ENCODE measurements at places on chromosomes 2 and 18. TPM values are rescaled to one million over a fixed set of nuclear protein-coding genes. Genes with fewer than 3 reads are reported as not detected.

Gene SLC9A2
- 0.05 TPM for total RNA-seq

DNA sequence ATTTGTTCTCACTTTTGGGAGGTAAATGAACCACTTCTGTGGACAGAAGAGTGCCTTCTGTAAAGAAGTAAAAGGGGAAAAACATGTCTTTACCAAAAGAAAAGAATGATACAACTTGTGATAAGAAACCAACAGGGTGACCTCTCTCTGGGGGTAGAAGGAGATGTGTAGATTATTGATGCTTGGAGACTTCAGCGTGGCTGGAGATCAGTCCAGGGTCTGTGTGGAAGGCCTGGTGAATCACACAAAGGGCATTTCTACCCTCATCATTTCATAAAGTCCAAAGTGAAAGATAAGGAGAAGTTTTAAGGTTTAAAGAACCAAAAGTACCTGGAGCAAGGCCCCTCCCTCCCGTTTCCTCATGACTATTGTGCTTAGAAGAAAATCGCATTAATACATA is 142.5 kb downstream of the NCK2 start:
- H3K4me3 ChIP-seq, result no peak overlapping the region
- H3K36me3 ChIP-seq, result peaks cover 74% of the 10 kb centered on the region
- peak overlapping the region; percentile 71 for H3K27ac ChIP-seq
- no peak for DNase-seq
- H3K4me1 ChIP-seq, result peaks cover 76% of the 10 kb centered on the region

DNA sequence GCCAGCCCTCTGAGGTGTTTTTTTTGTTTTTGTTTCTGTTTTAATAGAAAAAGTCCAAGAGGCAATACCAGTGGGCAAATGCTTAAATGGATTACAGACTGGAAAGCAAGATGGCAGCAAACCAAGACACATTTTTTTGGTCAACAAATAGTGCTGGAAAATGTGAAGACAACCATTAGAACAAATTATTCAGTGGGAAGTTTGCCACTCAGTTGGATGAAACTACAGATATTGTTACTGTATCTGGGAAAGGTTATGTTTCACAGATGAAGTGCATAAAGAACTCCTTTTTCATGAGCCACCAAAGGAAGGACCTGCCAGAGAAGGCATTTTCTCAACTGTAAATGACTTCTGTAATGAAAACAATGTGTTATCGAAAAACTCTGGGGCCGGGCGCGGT is 93.0 kb upstream of the ODC1 start:
- no peak overlapping the region for H3K27ac ChIP-seq
- DNase-seq, result no peak
- H3K4me3 ChIP-seq, result no peak overlapping the region
- H3K27me3 ChIP-seq, result peaks cover 12% of the 10 kb centered on the region
- peaks cover 25% of the 10 kb centered on the region for H3K4me1 ChIP-seq

DNA sequence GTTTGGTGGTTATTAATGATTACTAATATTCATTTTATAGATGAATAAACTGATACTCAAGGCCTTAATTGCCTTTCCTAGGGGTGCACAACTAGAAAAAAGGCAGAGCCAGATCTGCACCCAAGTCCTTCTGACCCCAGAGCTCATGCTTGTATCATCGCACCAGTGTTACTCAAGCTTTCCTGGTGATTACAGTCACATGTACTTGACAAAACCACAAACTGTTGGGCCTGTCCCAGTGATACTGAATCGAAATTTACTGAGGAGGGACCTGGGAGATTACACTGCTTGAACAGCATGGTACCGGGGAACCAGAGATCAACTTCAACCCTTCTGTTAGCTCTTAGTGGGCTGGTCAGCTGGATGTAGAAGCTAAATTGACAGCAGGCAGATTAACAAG is 33.7 kb downstream of the FASTKD2 start:
- no peak for DNase-seq
- H3K4me3 ChIP-seq, result no peak overlapping the region
- peaks cover 26% of the 10 kb centered on the region for H3K4me1 ChIP-seq

Gene BMP10
- total RNA-seq, result not detected

Gene CRYBA2
- not detected for total RNA-seq

DNA sequence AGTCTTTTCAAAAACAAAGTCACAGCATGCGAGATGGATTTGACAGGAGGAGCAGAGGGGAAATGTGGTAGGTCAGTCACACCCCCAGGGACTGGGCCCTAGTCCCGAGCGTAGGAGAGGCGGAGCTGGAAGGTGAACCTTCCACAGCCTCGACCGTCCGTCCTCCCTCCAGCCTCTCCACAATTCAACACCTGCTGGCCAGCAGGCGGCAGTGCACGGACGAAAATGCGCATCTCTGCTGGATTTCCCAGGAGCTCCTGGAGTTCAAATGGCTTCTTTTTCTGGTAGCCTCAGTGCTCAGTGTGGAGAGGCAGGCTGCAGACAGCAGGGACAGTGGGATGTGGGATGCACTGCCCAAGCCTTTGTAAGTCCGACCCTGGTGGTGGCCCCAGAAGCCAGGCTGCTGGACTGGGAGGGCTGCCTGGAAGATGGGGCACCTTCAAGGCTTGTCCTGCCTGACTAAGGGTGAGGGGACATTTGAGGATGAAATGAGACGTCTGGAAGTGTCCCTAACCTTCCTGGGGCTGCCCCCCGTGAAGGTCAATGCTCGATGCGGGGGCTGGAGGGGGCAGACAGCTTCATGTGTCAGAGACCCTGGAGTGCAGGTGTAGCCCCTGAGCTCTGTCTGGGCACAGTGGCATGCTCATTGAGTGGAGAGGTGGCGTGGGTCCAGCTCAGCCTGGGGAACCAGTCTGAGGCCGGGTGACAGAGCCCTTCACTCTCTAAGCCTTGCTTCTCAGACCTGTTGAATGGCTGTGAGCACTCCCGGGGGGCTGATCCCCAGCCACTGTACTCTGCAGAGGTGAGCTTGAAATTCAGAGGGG is 189.5 kb downstream of the TFCP2L1 start:
- no peaks in the 10 kb centered on the region for H3K36me3 ChIP-seq
- peak; percentile 43 for DNase-seq
- no peak overlapping the region for H3K27ac ChIP-seq
- no peaks in the 10 kb centered on the region for H3K4me1 ChIP-seq

- no peaks in the 10 kb centered on the region for H3K36me3 ChIP-seq
- no peaks in the 10 kb centered on the region for H3K4me1 ChIP-seq
- DNase-seq, result no peak
- no peak overlapping the region for H3K27ac ChIP-seq
- H3K27me3 ChIP-seq, result no peaks in the 10 kb centered on the region
Observed at GRCh38 chr18:22921772-22922171, 11.4 kb upstream of the RBBP8 start.

Gene LBX2
- total RNA-seq, result 0.43 TPM

Gene CHRND
- not detected for total RNA-seq

- no peaks in the 10 kb centered on the region for H3K36me3 ChIP-seq
- no peak overlapping the region for H3K4me3 ChIP-seq
- no peak overlapping the region for H3K27ac ChIP-seq
- DNase-seq, result no peak
- peaks cover 7% of the 10 kb centered on the region for H3K4me1 ChIP-seq
Observed at GRCh38 chr2:192159208-192159607, 35.5 kb downstream of the TMEFF2 start.

- no peaks in the 10 kb centered on the region for H3K36me3 ChIP-seq
- H3K4me3 ChIP-seq, result no peak overlapping the region
- no peaks in the 10 kb centered on the region for H3K27me3 ChIP-seq
- H3K27ac ChIP-seq, result no peak overlapping the region
- H3K4me1 ChIP-seq, result peaks cover 12% of the 10 kb centered on the region
- DNase-seq, result no peak
Observed at GRCh38 chr2:7191932-7192331, 274.7 kb downstream of the RNF144A start.

- H3K27me3 ChIP-seq, result peaks cover 2% of the 10 kb centered on the region
- H3K27ac ChIP-seq, result no peak overlapping the region
- H3K4me1 ChIP-seq, result no peaks in the 10 kb centered on the region
- no peak for DNase-seq
- no peak overlapping the region for H3K4me3 ChIP-seq
Observed at GRCh38 chr2:118584877-118585276, 262.6 kb downstream of the EN1 start.

- no peak overlapping the region for H3K27ac ChIP-seq
- no peak for DNase-seq
- H3K4me1 ChIP-seq, result peaks cover 5% of the 10 kb centered on the region
- no peak overlapping the region for H3K4me3 ChIP-seq
Observed at GRCh38 chr2:127040169-127040568, 66.8 kb downstream of the BIN1 start.

GRCh38 chr2:239381709-239382134 is 19.1 kb downstream of the HDAC4 start:
- H3K36me3 ChIP-seq, result peaks cover 2% of the 10 kb centered on the region
- H3K27me3 ChIP-seq, result no peaks in the 10 kb centered on the region
- peak overlapping the region; percentile 63 for H3K4me3 ChIP-seq
- peak overlapping the region; percentile 82 for H3K27ac ChIP-seq
- DNase-seq, result peak; percentile 56
- peaks cover 26% of the 10 kb centered on the region for H3K4me1 ChIP-seq

DNA sequence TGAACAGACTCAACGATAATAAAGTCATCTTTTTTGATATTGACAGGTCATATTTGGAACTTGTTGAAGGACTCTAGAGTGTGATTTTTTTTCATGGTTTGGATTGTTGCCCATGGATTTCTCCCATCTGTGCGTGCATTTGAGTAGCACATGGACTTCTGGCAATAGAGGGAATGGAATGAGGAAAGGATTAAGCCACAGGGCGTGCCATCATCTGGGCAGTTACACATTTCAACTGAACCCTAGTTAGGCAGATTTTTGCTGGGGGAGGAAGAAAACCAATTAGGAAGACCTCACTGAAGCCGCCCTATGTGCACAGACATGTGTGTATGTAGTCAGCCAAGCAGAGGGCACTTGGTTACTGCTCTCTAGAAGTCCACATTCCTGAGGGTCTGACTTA is 72.6 kb downstream of the TPGS2 start:
- DNase-seq, result no peak
- H3K4me3 ChIP-seq, result no peak overlapping the region
- no peaks in the 10 kb centered on the region for H3K36me3 ChIP-seq
- no peak overlapping the region for H3K27ac ChIP-seq
- H3K4me1 ChIP-seq, result no peaks in the 10 kb centered on the region

- H3K27me3 ChIP-seq, result no peaks in the 10 kb centered on the region
- H3K27ac ChIP-seq, result no peak overlapping the region
- no peak for DNase-seq
Observed at GRCh38 chr18:21331065-21331464, 89.0 kb downstream of the GREB1L start.

Gene MC5R
- total RNA-seq, result not detected

GRCh38 chr2:164661349-164661748 is 40.1 kb upstream of the GRB14 start:
- no peaks in the 10 kb centered on the region for H3K4me1 ChIP-seq
- H3K36me3 ChIP-seq, result no peaks in the 10 kb centered on the region
- no peaks in the 10 kb centered on the region for H3K27me3 ChIP-seq
- no peak overlapping the region for H3K4me3 ChIP-seq
- no peak for DNase-seq

- H3K27ac ChIP-seq, result no peak overlapping the region
- DNase-seq, result no peak
- no peaks in the 10 kb centered on the region for H3K27me3 ChIP-seq
- H3K4me1 ChIP-seq, result no peaks in the 10 kb centered on the region
- peaks cover 1% of the 10 kb centered on the region for H3K36me3 ChIP-seq
Observed at GRCh38 chr18:23365602-23366001, 87.5 kb upstream of the RIOK3 start.

DNA sequence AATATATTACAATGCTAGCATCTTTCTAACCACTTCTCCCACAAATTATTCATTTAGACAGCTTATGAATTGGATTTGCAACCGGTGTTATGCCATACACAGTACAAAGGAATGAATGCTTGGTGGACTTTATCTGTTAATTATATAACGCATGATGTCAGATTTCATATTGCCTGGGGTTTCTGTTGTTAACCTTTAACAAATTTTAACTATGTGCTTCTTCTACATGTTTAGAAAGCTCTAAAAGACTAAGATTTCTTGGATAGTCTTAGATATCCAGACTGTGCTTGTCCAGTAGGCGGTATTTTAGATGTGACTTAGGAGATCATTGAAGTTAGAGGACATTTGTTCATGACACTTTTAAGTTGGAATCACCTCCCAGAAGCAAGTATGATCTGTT is 976.3 kb downstream of the TMEM182 start:
- H3K27ac ChIP-seq, result no peak overlapping the region
- no peaks in the 10 kb centered on the region for H3K4me1 ChIP-seq
- H3K4me3 ChIP-seq, result no peak overlapping the region

GRCh38 chr18:49345931-49346696 is 114.3 kb downstream of the DYM start:
- H3K4me1 ChIP-seq, result peaks cover 11% of the 10 kb centered on the region
- no peak for DNase-seq
- H3K36me3 ChIP-seq, result peaks cover 16% of the 10 kb centered on the region
- H3K27me3 ChIP-seq, result no peaks in the 10 kb centered on the region
- H3K27ac ChIP-seq, result no peak overlapping the region

GRCh38 chr2:8892111-8892510 is 54.7 kb upstream of the KIDINS220 start:
- no peak for DNase-seq
- H3K27me3 ChIP-seq, result no peaks in the 10 kb centered on the region
- H3K36me3 ChIP-seq, result no peaks in the 10 kb centered on the region
- H3K4me3 ChIP-seq, result no peak overlapping the region
- H3K27ac ChIP-seq, result no peak overlapping the region

GRCh38 chr2:39483534-39483933 is 46.4 kb upstream of the MAP4K3 start:
- peaks cover 3% of the 10 kb centered on the region for H3K4me1 ChIP-seq
- H3K27ac ChIP-seq, result no peak overlapping the region
- no peak for DNase-seq
- H3K27me3 ChIP-seq, result peaks cover 2% of the 10 kb centered on the region

GRCh38 chr2:83970217-83970929 is 488.7 kb downstream of the SUCLG1 start:
- no peaks in the 10 kb centered on the region for H3K4me1 ChIP-seq
- H3K27me3 ChIP-seq, result peaks cover 6% of the 10 kb centered on the region
- no peak for DNase-seq
- H3K27ac ChIP-seq, result no peak overlapping the region
- H3K36me3 ChIP-seq, result no peaks in the 10 kb centered on the region

GRCh38 chr18:26429535-26430226 is 118.7 kb downstream of the KCTD1 start:
- no peak overlapping the region for H3K27ac ChIP-seq
- no peak for DNase-seq
- peaks cover 3% of the 10 kb centered on the region for H3K27me3 ChIP-seq
- no peak overlapping the region for H3K4me3 ChIP-seq
- no peaks in the 10 kb centered on the region for H3K4me1 ChIP-seq

Gene BABAM2
- 68.4 TPM for total RNA-seq

- H3K4me1 ChIP-seq, result peaks cover 81% of the 10 kb centered on the region
- DNase-seq, result no peak
- peak overlapping the region; percentile 87 for H3K27ac ChIP-seq
- H3K36me3 ChIP-seq, result peaks cover 23% of the 10 kb centered on the region
Observed at GRCh38 chr2:204004912-204005311, 68.3 kb downstream of the ICOS start.

Gene KIF1A
- total RNA-seq, result 10.2 TPM

- no peaks in the 10 kb centered on the region for H3K36me3 ChIP-seq
- peak; percentile 13 for DNase-seq
Observed at GRCh38 chr2:157572725-157573124, 55.9 kb downstream of the ACVR1C start.

Gene GLB1L
- total RNA-seq, result 1.2 TPM

Gene SLC9A4
- total RNA-seq, result 0.07 TPM
